Choroid plexus epithelial cell (primary cell): ENCODE measurements at places on chromosomes 12 and 14.

DNA sequence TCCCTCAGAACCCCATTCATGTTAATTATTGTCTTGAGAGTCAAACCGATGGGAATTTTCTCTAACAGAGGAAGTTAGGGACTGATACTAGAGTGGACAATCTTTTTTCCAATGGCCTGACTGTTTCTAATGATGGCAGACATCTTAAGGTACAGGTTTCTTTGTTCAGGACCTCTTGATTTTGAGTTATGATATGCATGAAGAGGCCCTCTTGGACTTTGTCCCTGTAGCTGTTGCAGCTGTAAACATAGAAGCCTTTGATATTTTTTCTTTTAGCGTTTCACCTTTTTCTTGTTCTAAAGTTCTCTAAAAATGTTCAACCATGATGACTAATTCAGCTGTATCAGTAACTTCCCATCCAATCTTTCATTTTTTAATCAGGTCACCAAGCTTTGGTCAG, 53.0 kb downstream of the LGR5 start:
- DNase-seq: no peak

- no peak for DNase-seq
Observed at GRCh38 chr12:124902916-124903315, 11.5 kb downstream of the UBC start.

DNA sequence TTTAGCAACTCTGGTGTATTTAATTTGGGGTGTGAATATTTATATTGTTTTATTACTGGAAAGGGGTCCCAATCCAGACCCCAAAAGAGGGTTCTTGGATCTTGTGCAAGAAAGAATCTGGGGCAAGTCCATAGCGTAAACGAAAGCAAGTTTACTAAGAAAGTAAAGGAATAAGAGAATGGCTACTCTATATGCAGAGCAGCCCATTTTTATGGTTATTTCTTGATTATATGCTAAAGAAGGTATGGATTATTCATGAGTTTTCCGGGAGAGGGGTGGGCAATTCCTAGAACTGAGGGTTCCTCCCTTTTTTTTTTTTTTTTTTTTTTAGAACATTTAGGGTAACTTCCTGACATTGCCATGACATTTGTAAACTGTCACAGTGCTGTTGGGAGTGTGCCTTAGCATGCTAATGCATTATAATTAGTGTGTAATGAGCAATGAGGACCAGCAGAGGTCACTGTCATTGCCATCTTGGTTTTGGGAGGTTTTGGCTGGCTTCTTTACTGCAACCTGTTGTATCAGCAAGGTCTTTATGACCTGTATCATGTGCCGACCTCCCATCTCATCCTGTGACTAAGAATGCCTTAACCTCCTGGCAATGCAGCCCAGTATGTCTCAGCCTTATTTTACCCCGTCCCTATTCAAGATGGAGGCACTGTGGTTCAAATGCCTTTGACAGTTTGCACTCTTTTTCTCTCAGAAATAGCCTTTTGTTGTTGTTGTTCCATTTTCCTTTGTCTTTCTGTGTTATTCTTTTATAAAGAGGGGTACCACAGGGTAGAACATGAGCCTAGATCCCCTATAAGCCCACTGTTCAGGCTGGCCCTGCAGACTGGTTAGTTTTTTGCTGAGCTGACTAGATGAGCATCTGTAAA, 75.5 kb upstream of the DCD start:
- peak; percentile 39 for DNase-seq

- DNase-seq: no peak
Observed at GRCh38 chr12:64864319-64864718, 39.9 kb downstream of the TBC1D30 start.

GRCh38 chr12:70837026-70837425, 83.5 kb downstream of the PTPRR start:
- no peak for DNase-seq

GRCh38 chr12:78863482-78864402, 832 bp upstream of the SYT1 start:
- DNase-seq: peak; percentile 67

- no peak for DNase-seq
Observed at GRCh38 chr12:85639834-85640233, 196.4 kb downstream of the RASSF9 start.

DNA sequence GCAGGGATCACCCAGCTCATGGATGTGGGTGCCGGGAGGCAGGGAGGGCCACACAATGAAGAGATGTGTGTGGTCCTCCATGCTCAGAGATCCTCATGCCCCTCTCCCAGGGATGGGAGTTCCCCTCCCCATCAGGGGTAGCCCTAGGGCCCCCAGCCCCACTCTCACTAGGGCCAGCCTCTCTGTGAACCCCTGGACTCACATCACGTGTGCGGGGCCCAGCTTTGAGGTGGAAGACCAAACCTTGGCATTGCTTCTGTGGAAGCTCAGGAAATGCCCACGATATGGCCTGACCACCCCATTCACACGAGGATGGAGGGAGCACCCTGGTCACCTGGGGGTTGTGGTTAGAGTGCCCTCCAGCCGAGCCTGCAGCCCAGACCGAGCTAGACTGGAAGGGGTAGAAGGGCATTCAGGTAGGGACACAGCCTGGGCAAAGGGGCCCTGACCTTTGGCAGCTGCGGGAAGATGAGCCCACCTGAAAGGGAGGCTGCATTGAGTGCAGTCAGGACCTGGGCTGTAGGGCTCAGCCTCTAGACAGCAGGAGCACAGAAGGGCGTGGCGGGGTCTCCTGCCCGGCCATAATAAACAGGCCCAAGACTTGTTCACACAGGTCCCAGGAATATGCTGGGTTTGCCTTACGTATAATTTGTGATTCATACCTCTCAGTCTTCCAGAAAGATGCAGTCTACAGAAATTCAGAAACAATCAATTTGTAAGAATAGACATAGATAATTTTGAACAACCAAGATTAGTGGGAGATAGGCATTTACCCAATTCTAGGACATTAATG, 34.8 kb upstream of the RCOR1 start:
- no peak for DNase-seq

DNA sequence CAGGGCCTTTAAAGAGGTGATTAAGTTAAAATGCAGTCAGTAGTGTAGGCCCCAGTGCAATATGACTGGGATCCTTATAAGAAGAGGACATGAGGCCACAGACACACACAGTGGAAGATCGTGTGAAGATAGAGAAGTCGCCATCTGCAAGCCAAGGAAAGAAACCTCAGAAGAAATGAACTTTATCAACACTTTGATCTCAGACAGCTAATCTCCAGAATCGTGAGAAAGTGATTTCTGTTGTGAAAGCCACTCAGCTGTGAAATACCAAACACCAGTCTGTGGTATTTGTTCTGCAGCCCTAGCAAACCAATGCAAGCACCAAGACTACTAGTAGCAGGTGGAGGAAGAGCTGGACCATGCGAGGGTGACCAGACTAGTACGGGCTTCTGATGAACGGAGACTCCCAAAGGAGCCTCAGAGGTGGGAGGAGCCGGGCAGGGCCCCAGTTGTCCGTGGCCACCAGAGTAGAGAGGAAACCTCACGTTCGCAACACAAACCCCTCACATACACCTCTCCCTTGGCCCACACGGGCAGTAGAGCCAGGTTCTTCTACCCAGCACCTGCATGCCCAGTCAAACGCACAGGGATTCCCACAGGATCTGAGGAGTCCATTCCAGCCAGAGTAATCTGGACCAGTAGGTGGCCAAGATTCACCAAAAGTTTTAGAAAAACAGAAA, 243.0 kb downstream of the TTC8 start:
- DNase-seq: no peak

GRCh38 chr12:85920324-85920947, 46.3 kb downstream of the NTS start:
- peak; percentile 45 for DNase-seq

DNA sequence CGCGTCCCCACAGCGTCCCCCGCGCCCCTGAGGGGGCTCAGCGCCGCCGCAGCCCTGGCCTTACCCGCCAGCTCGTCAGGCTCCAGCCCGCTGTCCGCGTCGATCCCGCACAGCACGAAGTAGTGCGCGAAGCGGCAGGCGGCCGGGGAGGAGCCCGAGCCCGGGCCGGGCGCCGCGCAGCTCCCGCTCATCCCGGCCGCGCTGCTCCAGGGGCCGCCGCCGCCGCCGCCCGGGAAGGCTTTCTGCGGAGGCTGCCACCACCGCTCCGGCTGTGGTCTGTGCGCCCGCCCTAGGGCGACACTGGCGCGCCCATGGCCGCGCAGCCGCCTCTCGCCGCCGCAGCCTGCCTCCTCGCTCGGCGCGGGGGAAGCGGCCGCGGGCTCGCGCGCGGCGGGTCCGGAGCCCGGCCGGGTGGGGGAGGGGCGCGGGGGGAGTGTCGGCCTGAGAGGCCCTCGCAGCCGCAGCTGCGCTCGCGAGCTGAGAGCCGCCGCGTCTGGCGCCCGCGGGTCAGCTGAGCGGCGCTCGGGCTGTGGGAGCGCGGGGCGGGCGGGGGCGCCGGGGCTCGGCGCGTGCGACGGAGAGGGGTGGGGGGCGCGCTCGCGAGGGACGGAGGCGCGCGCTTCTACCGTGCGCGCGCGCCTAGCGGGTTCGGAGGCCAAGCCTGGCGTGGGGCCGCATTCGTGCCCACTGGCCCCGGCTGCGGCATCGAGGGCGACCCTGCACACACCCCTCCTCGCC, at the start of gene DENND5B:
TSS of gene DENND5B (minus strand) at position 495 of the 738 bp plus-strand sequence. CDS start at position 191, 304 bp downstream.
- DNase-seq: peak; percentile 75

GRCh38 chr12:86959766-86960458, 703.7 kb upstream of the MGAT4C start:
- DNase-seq: no peak

- peak; percentile 75 for DNase-seq
Observed at GRCh38 chr12:12735301-12735700, 18.1 kb downstream of the CDKN1B start.

- no peak for DNase-seq
Observed at GRCh38 chr14:21804981-21805380, 131.4 kb upstream of the OR4E1 start.

- DNase-seq: no peak
Observed at GRCh38 chr12:132582058-132582420, 28.3 kb downstream of the LRCOL1 start.

DNA sequence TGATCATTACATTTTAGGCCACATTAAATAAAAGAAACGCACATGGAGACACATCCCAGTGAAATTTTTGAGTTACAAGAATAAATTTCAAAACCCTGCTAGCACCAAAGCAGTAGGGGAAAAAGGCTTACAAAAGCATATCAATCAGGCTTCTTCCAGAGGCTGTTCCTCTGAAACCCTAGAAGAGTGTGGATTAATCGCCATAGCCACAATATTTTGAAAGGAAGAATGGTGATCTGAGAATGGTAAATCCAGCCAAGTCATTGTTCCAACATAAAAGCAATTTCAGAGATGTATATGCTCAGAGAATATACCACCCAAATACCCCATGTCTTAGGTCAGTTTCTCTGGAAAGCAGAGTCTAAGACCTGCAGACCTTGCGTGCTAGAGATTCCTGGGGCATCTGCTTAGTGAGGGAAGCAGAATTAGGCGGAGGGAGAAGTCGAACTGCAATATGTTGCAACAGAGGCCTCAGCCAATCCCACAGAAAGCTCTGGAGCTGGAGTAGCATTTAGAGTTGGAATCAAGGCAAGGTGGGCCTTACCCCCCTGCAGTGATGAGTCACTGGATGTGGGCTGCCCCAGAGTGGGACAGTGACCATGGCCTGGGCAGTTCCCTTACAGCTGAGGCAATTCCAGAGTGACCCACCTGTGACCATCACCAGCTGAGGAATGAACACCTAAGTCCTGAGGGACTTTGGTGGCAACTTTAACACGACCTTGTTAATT, 125.2 kb downstream of the NTF3 start:
- DNase-seq: no peak

GRCh38 chr12:128914908-128915563, 61.8 kb downstream of the GLT1D1 start:
- DNase-seq: no peak

DNA sequence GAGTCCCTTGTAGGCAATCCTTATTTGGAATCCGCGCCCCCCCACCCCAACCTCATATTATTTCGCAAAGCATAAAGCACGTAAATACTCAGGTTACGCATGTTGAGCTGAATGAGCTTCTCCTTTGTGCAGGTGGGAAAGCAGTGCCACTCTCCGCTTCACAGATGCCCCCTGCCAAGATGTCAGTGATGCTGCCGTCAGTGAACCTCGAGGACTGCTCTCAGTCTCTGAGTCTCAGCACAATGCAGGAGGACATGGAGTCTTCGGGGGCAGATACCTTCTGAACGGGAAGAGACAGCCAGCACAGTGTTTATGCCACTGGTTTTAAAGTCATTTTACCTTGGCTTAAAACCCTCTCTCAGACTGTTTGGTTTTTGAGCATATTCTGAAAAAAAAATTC, 90.1 kb upstream of the DACT1 start:
- DNase-seq: no peak

DNA sequence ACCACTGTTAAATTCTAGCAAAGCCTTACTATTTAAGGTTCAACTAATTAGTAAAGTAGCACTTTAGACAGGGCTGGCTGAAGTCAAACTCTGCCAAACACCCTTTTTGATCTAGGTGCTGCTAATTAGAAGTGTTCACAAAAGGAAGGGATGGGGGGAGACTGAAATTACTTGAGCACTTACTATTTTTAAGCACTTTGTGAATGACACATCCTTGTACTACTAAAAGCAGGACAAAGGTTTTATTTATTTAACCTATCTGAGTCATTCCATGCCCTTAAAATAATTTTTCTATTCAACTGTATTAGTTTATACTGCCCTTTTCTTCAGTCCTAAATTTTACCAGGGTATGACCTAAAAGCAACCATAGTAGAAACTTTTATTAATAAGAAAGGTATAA, 20.1 kb downstream of the MBIP start:
- DNase-seq: peak; percentile 51

DNA sequence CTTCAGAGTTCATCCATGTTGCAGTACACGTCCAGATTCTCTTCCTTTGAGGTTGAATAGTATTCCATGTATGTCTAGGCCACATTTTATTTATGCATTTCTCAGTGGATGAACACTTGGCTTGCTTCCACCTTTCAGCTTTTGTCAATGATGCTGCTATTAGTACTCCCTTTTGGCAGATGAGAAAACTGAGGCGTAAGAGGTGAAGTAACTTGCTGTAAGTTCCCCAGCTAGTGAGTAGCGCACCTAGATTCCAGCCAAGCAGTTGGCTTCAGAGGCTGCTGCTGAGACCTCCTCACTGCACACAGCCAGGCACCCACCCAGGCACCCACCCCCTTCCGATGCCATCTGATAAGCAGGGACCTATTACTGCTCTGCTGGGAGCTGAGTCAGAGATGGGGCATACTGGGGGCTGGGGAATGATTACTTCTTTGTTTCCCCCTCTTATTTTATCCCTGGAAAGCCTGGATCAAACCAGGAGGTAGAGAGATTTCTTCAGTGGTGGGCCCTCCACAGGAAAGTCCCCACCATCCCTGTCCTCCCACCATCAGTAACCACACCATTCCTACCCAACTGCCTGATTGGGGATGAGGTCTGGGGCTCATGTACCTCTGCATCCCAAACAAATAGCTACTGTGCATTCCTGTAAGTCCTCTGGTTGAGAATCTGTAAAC, 234.6 kb downstream of the PCNX1 start:
- DNase-seq: peak; percentile 82

GRCh38 chr14:50835280-50835679, 4.3 kb upstream of the NIN start:
- peak; percentile 52 for DNase-seq

- DNase-seq: no peak
Observed at GRCh38 chr12:118853634-118854033, 127.7 kb upstream of the SRRM4 start.

GRCh38 chr12:92537290-92537960, 165.4 kb upstream of the PLEKHG7 start:
- DNase-seq: no peak

GRCh38 chr14:106686533-106686932, 1160.2 kb downstream of the TMEM121 start:
- no peak for DNase-seq
